Trophoblast cell (in vitro differentiated cells and primary cell): ENCODE measurements at places on chromosomes 3 and 15.

- H3K4me3 ChIP-seq = no peak overlapping the region
- no peaks in the 10 kb centered on the region for H3K36me3 ChIP-seq
- no peaks in the 10 kb centered on the region for H3K4me1 ChIP-seq
- DNase-seq = no peak
- no peaks in the 10 kb centered on the region for H3K27me3 ChIP-seq
Measured at GRCh38 chr15:83200162-83200561, 7.5 kb downstream of the HDGFL3 start.

- no peak overlapping the region for H3K27ac ChIP-seq
- no peaks in the 10 kb centered on the region for H3K27me3 ChIP-seq
- peaks cover 7% of the 10 kb centered on the region for H3K4me1 ChIP-seq
Measured at GRCh38 chr15:37921527-37922385, 12.7 kb upstream of the TMCO5A start.

DNA sequence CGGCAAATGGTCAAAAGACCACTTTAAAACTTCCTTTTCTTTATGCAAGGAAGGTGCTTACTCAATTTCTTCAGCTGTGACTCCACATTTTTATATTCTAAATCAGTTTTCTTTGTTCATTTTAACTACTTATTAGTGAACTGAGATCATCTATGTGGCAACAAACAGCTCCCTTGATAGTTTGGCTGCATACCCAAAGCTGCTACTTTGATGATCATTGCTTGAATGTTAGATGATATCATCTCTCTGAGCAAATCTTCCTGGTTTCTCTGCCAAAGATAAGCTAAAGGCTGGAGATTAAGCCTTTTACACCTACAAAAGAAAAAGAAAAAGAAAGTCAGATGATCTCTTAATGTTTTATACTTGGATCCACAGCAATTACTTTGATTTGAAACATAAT is 95.5 kb downstream of the DPH6 start:
- H3K4me1 ChIP-seq = no peaks in the 10 kb centered on the region
- no peaks in the 10 kb centered on the region for H3K27me3 ChIP-seq
- no peak for DNase-seq
- no peak overlapping the region for H3K4me3 ChIP-seq
- H3K36me3 ChIP-seq = no peaks in the 10 kb centered on the region

DNA sequence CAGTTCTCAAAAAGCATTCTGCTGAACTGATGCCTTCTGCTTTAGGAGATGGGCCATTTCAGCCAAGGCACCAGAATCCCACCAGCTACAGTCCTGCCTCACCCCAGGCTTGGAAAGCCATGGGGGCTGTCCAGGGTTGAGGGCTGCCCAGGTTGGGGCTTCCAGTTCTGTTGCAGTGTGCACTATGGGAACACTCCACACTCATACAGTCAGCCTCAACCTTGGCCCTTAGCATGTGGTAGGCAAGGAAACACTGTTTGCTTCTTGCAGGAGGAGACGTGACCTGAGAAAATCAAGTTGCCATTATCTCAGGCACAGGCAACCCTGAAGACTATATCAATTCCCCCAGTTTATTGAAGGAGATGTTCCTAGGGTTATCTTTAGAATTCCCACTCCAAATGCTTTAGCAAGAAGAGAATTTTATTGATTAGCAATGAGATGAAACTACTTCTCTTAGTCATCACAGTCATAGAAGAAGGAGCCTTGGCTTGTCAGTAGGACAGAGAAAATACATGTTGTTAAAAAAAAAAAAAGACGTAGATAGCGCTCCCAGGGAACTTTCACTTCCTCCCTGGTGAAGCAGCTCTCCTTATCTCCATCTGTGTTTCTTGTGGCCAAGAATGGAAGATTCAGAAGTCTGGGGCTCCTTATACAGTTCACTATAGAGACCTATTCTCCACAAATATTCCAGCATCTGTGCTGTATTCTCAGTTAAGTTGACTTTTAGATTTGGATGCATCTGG is 38.3 kb upstream of the IL12A start:
- H3K36me3 ChIP-seq = no peaks in the 10 kb centered on the region
- no peak overlapping the region for H3K27ac ChIP-seq
- no peak overlapping the region for H3K4me3 ChIP-seq
- no peaks in the 10 kb centered on the region for H3K4me1 ChIP-seq
- no peaks in the 10 kb centered on the region for H3K27me3 ChIP-seq
- no peak for DNase-seq

- no peak overlapping the region for H3K27ac ChIP-seq
- no peak overlapping the region for H3K4me3 ChIP-seq
- no peak for DNase-seq
- H3K27me3 ChIP-seq = no peaks in the 10 kb centered on the region
- no peaks in the 10 kb centered on the region for H3K36me3 ChIP-seq
Measured at GRCh38 chr3:187290503-187290902, 1.0 kb downstream of the MASP1 start.

DNA sequence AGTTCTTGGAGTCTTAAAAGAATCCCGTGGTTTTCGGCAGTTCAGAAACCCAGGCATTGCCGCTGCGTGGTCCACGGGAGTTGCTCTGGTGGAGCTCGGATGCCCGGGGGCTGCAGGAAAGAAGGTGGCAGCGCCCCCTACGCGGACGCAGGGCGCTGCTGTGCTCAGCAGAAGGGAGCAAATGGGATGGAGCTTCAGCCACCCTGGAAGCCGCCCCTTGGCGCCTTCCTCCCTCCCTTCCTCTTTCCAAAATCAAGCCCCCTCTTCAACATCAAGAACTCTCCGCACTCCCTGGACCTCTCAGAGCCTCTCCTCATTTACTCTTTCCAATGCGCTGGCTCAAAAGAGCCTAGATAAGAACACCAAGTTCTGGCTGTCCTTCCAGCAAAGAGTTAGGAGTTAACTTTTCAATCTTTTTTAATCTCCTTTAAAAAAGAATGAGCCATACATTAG is 880 bp upstream of the CHRNA7 start:
- H3K4me3 ChIP-seq = no peak overlapping the region
- DNase-seq = no peak
- H3K4me1 ChIP-seq = peaks cover 4% of the 10 kb centered on the region
- peaks cover 18% of the 10 kb centered on the region for H3K27me3 ChIP-seq

DNA sequence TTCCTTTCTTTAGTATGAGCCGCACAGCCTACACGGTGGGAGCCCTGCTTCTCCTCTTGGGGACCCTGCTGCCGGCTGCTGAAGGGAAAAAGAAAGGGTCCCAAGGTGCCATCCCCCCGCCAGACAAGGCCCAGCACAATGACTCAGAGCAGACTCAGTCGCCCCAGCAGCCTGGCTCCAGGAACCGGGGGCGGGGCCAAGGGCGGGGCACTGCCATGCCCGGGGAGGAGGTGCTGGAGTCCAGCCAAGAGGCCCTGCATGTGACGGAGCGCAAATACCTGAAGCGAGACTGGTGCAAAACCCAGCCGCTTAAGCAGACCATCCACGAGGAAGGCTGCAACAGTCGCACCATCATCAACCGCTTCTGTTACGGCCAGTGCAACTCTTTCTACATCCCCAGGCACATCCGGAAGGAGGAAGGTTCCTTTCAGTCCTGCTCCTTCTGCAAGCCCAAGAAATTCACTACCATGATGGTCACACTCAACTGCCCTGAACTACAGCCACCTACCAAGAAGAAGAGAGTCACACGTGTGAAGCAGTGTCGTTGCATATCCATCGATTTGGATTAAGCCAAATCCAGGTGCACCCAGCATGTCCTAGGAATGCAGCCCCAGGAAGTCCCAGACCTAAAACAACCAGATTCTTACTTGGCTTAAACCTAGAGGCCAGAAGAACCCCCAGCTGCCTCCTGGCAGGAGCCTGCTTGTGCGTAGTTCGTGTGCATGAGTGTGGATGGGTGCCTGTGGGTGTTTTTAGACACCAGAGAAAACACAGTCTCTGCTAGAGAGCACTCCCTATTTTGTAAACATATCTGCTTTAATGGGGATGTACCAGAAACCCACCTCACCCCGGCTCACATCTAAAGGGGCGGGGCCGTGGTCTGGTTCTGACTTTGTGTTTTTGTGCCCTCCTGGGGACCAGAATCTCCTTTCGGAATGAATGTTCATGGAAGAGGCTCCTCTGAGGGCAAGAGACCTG is 13.2 kb downstream of the GREM1 start:
- H3K4me3 ChIP-seq = no peak overlapping the region
- no peaks in the 10 kb centered on the region for H3K36me3 ChIP-seq
- H3K4me1 ChIP-seq = peaks cover 4% of the 10 kb centered on the region
- DNase-seq = peak; percentile 64
- no peak overlapping the region for H3K27ac ChIP-seq
- H3K27me3 ChIP-seq = no peaks in the 10 kb centered on the region

- peak; percentile 12 for DNase-seq
- no peaks in the 10 kb centered on the region for H3K36me3 ChIP-seq
- H3K27me3 ChIP-seq = no peaks in the 10 kb centered on the region
- H3K4me3 ChIP-seq = no peak overlapping the region
- no peak overlapping the region for H3K27ac ChIP-seq
Measured at GRCh38 chr3:36648241-36649034, 115.9 kb downstream of the DCLK3 start.

- no peaks in the 10 kb centered on the region for H3K27me3 ChIP-seq
- no peak overlapping the region for H3K4me3 ChIP-seq
- H3K36me3 ChIP-seq = no peaks in the 10 kb centered on the region
- no peak overlapping the region for H3K27ac ChIP-seq
Measured at GRCh38 chr3:195097331-195098255, 173.4 kb downstream of the XXYLT1 start.

DNA sequence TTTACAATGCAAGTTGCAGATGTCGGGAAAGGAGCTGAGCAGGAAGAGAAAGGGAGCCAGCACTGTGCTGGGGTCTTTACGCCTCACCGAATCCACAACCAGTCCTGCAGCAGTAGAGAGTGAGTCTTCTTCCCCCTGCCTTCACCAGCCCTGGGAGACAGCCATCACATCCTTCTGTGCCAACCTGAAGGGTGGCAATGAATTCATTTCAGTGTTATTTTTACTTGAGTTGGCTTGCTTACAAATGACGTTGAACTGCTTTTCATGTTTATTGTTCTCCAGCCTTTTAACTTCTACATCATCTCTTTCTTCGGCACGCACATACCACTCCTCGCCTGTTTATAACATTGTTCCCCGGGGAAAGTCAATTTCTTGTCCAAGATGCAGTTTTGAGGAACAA is 77.1 kb downstream of the TRIM42 start:
- no peaks in the 10 kb centered on the region for H3K27me3 ChIP-seq
- no peaks in the 10 kb centered on the region for H3K36me3 ChIP-seq
- no peak for DNase-seq
- H3K4me1 ChIP-seq = no peaks in the 10 kb centered on the region

GRCh38 chr3:39358333-39358732 is 24.8 kb upstream of the SLC25A38 start:
- peaks cover 7% of the 10 kb centered on the region for H3K4me1 ChIP-seq
- no peaks in the 10 kb centered on the region for H3K27me3 ChIP-seq
- no peaks in the 10 kb centered on the region for H3K36me3 ChIP-seq
- DNase-seq = no peak
- no peak overlapping the region for H3K4me3 ChIP-seq
- H3K27ac ChIP-seq = no peak overlapping the region

DNA sequence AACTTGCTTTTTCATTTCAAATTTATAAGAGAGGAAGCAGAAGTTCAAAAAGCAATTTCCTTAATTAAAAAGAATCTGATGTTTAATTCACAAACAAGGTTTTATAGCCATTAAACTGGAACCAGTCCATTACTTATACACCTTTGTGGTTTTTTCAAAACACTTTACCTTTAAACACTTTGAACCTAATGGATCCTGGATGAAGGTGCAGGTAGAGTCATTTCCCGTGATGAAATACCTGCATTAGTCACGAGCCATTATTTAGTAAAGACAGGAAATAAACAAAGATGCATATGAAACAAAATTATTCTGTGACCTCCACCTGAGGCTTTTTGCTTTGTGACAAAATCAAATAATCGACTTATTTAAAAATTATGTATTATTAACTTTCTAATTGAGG is 341.7 kb upstream of the UBE2E2 start:
- DNase-seq = no peak
- no peaks in the 10 kb centered on the region for H3K36me3 ChIP-seq
- H3K27ac ChIP-seq = no peak overlapping the region
- H3K4me3 ChIP-seq = no peak overlapping the region
- H3K4me1 ChIP-seq = no peaks in the 10 kb centered on the region

DNA sequence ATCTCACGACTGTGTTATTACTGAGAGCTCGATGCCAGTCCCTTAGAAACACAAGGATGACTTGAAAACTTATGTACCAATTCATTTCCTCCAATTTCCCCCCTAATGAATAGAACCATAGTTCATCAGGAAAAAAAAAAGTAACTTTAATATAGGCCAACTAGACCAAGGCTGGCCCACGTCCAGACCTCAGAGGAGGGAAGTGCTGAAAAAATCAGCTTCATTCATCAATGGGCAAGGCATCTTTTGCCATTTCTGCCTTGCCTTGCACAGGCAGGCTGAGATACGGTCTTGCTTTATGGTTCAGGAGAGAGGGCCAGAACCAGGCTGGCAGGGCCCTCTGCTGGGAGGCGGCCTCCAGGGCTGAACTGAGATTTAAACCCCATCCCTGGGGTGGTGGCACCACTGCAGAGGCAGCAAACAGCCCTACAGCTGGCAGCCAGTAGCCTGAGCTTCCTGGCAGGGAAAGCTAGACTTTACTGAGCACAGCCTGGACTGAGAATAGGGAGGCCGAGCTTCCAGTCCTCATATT is 104.1 kb upstream of the TNFAIP8L3 start:
- H3K27me3 ChIP-seq = no peaks in the 10 kb centered on the region
- no peaks in the 10 kb centered on the region for H3K36me3 ChIP-seq
- H3K27ac ChIP-seq = no peak overlapping the region
- H3K4me3 ChIP-seq = no peak overlapping the region

GRCh38 chr15:49718234-49718633 is 97.4 kb downstream of the DTWD1 start:
- no peaks in the 10 kb centered on the region for H3K36me3 ChIP-seq
- H3K27me3 ChIP-seq = no peaks in the 10 kb centered on the region
- no peak overlapping the region for H3K27ac ChIP-seq
- H3K4me3 ChIP-seq = no peak overlapping the region
- no peaks in the 10 kb centered on the region for H3K4me1 ChIP-seq

GRCh38 chr3:17176757-17177156 is 292.0 kb downstream of the PLCL2 start:
- no peak overlapping the region for H3K4me3 ChIP-seq
- H3K27me3 ChIP-seq = no peaks in the 10 kb centered on the region
- no peak overlapping the region for H3K27ac ChIP-seq
- DNase-seq = no peak

DNA sequence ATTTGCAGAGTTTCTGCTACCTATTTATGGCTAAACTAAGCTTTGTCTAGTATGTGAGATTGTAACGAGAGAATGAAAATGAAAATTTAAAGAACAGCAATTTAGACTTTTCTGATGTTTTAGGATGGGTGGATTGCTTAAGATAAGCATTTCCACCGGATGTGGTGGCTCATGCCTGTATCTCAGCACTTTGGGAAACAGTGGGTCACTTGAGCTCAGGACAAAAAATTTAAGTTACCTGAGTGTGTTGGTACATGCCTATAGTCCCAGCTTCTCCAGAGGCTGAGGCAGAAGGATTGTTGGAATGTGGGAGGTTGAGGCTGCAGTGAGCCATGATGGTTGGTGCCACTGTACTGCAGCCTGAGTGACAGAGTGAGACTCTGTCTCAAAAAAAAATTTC is 3.3 kb downstream of the PPP4R2 start:
- peaks cover 9% of the 10 kb centered on the region for H3K4me1 ChIP-seq
- H3K27ac ChIP-seq = no peak overlapping the region
- no peak overlapping the region for H3K4me3 ChIP-seq
- H3K36me3 ChIP-seq = peaks cover 17% of the 10 kb centered on the region
- no peaks in the 10 kb centered on the region for H3K27me3 ChIP-seq
- DNase-seq = no peak

- no peaks in the 10 kb centered on the region for H3K36me3 ChIP-seq
- H3K4me3 ChIP-seq = no peak overlapping the region
- no peak overlapping the region for H3K27ac ChIP-seq
- DNase-seq = peak; percentile 86
- H3K4me1 ChIP-seq = no peaks in the 10 kb centered on the region
- H3K27me3 ChIP-seq = no peaks in the 10 kb centered on the region
Measured at GRCh38 chr3:187878772-187879518, 133.7 kb upstream of the BCL6 start.
